Stimulated activated CD8-positive, alpha-beta memory T cell treated with anti-CD3 and anti-CD28 coated beads, Interleukin-7, amount 100 ng/mL, for 48 hours (primary cell): ENCODE measurements at places on chromosomes 1 and 21.

DNA sequence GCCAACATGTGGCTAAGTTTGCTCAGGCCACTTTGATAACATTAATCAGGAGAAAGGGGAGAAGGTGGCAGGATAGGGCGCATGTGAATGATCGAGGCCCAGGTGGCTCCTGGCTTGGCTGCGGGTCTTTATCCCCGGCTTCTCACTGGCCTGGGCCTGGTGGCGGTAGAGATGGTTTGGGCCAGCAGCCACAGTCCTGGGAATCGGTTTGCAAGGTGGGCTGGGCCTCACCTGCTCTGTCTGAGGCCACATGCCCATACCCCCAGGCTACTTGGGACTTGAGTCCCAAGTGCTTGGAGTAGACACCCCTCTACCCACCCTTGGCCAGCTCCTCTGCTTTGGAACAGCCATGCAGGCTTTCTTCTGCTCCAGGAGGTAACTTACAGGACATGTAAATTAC, 49.7 kb upstream of the DISP3 start:
- no peak for DNase-seq

- no peak for DNase-seq
Measured at GRCh38 chr1:41618066-41618825, 133.8 kb upstream of the EDN2 start.

GRCh38 chr1:153539395-153540093, 1.2 kb downstream of the S100A5 start:
- no peak for DNase-seq

DNA sequence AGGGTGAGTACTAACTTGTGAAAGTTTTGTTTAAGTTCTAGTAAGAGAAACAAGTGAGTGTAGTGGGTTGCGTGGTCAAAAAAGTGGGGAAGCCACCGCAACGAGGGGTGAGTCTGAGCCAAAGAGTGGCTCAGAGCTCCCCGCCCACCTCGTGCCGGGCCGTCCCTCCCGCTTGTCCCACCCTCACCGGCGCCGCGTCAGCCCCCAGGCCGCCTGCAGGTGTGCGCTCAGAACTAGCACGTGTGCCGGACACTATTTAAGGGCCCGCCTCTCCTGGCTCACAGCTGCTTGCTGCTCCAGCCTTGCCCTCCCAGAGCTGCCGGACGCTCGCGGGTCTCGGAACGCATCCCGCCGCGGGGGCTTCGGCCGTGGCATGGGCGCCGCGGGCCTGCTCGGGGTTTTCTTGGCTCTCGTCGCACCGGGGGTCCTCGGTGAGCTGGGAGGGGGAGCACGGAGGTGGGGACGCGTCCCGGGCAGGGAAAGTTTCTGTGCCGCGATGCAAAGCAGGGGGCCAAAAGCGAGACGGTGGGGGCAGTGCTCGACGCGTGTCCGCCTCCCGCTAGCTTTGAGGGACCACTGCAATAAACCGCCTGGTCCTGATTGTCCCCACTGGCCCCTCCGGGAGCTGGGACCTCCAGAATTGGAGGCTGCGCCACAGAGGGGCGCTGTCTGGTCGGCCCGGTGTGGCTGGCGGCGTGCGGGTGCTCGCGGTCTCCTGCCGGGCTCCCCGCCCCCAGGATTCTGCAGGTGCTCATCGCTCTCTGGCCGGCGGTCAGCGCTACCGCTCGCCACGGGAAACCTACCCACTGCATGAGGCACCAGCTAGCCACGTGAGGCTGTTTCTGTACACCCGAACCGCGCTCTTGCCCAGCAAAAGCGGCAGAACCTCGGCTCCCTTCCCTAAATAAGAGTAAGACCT, at the start of gene CR2:
Gene CR2, plus strand, starts transcription at position 283 of the 919 bp plus-strand sequence. Its CDS starts 91 bp downstream, at position 374.
- peak; percentile 41 for DNase-seq

DNA sequence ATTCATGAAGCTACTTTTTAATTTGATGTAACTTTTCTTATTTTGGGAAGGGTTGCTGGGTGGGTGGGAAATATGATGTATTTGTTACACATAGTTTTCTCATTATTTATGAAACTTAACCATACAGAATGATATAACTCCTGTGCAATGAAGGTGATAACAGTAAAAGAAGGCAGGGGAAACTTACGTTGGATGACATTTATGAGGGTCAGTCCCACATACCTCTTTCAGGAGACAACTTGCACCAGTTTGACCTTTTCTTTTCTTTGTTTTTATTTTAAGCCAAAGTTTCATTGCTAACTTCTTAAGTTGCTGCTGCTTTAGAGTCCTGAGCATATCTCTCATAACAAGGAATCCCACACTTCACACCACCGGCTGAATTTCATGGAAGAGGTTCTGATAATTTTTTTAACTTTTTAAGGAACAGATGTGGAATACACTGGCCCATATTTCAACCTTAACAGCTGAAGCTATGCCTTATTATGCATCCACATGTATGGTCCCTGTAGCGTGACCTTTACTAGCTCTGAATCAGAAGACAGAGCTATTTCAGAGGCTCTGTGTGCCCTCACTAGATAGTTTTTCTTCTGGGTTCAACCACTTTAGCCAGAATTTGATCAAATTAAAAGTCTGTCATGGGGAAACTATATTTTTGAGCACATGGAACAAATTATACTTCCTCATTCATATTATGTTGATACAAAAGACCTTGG, 28.0 kb upstream of the KIAA1614 start:
- DNase-seq, result no peak

DNA sequence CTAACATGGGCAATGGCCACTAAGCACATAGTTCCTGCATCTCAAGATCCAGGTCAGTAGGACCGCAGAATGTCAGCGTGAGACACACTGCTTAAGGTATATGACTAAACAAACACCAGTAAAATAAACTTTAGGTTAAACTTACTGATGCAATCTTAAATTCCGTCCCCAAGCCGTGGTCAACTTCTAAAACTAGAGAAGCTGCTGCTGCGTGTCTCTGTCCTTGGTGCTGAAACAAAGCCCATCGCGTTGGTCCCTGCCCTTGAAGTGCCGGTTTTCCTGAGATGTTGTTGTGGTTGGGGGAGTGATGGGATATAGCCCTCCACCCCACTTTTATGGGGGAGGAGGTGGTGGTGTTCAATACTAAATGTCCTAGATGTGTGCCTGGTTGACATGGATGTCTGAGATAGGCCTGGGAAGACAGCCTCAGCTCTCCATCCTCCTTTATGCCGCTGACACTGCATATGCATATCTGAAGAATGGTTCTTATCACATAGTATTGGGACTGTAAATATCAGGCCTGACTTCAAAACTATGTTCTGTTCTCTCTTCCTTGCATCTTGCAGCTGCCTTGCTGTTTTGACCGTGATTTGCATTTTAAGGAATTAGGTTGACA, 72.0 kb upstream of the KCNA3 start:
- peak; percentile 22 for DNase-seq

DNA sequence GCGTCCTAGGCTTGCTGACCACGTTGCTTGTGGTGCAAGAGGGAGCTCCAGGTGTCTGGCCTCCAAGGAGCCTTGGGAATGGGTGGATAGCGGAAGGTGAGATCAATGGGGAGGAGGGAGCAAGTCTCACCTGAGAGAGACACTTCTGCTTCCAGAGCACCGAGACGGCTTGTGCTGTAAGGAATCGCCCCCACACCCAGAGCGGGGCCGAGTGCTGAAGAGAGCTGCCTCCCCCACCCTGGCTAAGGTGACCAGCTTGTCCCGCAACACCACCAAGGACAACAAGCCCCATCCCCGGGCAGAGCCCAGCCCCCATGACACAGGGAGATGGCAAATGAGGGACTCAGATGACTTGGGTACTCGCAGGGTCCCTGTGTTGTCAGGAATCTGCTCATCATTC, 485.6 kb downstream of the NPHP4 start:
- no peak for DNase-seq

DNA sequence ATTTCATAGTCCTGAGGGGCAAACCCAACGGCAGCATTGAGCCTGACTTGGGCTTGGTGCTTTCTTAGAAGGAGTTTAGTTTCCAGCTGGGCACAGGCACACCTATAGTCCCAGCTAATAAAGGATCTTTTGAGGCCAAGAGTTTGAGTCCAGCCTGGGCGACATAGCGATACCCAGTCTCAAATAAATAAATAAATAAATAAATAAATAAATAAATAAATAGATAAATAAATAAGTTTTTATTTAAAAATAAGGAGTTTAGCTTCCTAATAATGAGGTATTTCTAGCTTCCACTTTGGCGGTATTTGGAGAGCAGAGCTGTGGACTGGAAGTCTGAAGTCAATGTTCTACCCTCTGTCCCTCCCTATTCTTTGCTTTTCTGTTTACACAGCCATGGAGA, 186.6 kb downstream of the URB2 start:
- no peak for DNase-seq

GRCh38 chr1:66626261-66626660, 92.3 kb downstream of the SGIP1 start:
- DNase-seq, result no peak

DNA sequence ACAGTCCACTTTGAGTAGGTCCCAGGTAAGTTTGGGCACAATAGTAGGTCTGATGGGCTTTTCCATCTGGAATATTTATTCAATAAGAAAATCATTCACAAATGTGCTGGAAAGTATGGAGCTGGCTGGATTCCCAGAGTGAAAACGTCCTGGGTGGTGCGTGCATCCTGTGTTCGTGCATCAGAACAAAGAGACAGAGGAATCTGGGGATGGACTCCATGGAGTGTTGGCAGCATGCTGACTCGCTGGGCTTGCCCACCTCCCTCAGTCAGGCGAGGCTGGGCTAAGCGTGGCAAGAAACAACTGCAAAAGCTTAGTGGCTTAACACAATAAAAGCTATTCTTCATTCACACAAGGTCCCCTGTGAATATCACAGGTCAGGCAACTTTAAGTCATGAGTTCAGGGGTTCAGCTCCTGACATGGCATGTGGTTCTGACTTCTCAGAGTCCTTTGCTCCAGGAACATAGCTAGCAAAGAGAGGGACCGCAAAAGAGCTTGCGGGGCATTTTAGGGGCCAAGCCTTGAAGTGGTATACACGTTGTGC, 151.6 kb upstream of the ZNF644 start:
- DNase-seq, result no peak

DNA sequence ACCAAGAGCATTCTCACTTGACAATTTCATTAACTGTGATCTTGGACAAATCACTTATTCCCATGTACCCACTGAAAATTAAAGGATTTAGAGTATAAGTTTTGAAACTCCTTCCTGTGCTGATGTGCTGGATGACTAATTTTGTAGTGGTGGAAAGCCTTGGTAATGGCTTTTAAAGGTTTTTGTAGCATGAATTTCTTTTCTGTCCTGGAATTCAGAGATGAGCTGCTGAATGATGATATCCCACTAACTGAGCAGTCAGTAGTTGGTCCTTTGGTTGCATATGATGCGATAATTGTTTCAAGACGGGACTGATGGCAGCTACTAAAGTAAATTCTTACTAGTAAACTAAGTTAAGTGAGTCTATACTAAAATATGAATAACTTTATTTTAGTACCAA, 5.2 kb downstream of the RPL5 start:
- DNase-seq, result no peak

- DNase-seq, result peak; percentile 45
Measured at GRCh38 chr1:59046730-59047157, 250.2 kb upstream of the FGGY start.

DNA sequence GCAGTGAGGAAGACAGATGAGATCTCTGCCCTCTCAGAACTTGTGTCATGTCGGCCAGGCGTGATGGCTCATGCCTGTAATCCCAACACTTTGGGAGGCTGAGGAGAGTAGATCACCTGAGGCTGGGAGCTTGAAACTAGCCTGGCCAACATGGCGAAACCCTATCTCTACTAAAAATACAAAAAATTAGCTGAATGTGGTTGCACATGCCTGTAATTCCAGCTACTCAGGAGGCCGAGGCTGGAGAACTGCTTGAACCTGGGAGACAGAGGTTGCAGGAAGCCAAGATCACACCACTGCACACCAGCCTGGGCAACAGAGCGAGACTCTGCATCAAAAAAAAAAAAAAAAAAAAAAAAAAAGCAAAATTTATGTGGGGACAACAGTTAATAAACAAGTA, 40.9 kb upstream of the RALGPS2 start:
- no peak for DNase-seq

DNA sequence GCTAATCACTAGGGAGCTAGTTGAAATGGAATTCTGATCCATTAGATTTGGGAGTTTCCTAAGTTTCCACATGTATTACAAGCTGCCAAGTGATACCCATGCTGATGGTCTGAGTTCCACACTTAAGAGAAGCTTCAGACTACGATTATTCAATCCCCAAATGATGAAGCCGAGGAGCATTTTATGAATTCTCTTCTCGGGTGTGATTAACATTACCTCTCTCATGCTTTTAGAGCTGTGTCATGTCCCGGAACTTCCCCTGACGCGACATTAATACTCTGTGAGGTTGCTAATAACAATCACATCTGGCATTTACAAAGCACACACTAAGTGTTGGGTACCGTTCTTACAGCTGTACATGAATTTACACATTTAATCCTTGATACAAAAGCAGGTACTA, 63.0 kb downstream of the KCNJ15 start:
- DNase-seq, result no peak

- no peak for DNase-seq
Measured at GRCh38 chr1:28102189-28102588, 13.8 kb upstream of the EYA3 start.

DNA sequence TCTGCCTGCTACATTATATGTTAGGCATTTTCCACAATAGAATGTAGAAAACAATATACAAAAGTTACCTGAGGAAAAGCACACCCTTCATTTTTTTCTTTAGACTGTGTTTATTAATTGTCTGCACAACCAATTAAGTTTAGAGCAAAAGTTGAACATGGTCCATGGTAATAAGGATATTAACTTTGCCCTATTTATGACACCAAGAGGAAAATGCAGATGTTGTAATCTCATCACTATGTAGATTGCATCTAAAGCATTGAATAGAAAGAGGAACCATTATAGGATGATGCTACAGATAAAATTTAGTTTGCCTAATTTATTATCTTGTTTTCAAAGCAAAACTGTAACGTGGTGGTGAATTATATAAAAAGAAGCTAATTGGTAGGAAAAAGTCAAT, 59.7 kb upstream of the IGSF5 start:
- DNase-seq, result no peak

GRCh38 chr1:59485949-59486348, 189.1 kb downstream of the FGGY start:
- DNase-seq, result no peak

- no peak for DNase-seq
Measured at GRCh38 chr1:15295696-15296095, 48.7 kb downstream of the FHAD1 start.

DNA sequence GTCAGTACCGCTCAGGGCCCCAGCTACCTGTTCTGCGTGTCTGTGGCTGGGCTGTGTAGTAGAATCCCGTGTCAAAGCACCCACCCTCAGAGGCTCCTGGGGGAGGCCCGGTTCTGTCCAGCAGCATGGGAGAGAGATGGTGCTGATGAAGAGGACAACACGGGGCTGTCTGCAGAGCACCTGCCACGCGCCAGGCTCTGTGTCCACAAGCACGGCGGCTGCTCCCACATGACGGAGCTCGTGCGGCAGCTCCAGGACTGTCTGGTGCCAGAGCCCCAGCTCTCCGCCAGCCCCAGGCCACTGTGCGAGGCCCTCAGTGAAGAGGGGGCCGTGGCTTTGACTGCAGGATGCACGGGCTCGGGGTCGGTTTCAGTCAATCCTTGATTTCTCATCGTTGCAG, 42.0 kb upstream of the TSPEAR start:
- DNase-seq, result no peak

DNA sequence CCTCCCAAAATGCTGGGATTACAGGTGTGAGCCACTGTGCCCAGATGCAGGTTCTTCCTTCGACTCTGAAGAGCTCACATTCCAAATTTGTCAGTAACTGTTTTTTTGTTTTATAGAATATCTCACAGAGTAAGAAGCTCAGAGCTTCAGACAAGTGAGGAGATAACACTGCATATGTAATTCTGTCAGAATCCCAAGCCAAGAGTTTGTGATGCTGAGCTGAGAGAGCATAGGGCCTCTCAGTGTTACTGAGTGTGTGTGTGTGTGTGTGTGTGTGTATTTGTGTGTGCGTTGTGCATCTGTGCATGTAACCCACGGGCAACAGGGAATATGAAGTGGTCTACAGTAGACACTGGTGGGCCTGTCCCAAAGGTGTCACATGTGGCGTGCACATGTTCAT, 15.2 kb upstream of the TNR start:
- DNase-seq, result no peak
